Stimulated activated CD8-positive, alpha-beta memory T cell treated with anti-CD3 and anti-CD28 coated beads, Interleukin-4, amount 100 ng/mL, for 4 hours (primary cell): ENCODE measurements at places on chromosomes 13 and 19.

DNA sequence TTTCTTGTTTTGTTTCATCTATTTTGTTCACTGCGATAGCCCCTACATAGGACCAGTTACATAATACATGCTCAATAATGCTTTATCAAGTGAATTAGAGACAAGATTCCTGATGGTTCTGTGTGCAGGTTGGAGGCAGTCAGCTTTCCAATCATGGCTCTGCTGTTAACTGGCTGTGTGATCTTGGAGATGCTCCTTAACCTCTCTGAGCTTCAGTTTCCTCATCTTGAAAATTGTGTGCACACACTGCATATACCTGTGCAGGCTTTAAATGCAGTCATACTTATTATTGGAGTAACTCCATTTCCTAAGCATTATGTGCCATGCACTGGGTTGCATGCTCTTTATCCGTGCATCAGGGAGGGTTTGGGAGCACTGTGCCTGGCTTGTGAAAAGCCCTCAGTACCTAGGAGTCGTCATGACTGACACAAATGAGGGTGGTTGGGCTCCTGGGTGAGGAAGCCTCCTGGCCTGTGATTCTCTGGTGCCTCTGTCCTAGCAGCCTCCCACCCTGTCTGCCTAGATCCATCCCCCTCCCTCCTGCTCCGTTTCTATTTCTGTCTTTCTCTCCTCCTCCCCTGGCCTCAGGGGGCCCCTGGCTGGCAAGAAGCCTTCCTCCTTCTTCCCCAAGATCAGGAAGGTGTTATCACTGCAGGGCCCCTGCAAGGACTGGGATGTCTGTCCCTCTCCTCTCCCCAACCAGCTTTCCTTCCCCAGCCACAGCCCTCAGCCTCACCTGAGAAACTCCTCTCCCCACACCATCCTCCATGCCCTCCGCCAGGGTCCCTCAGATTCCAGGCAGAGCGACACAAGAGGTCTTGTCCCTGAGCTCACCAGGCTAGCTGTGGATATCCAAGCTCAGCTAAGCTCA lies 8.7 kb downstream of the IFNL1 start:
- DNase-seq: no peak

- DNase-seq: no peak
Observed at GRCh38 chr13:84934911-84935310, 864.3 kb downstream of the SLITRK6 start.

GRCh38 chr19:44882063-44882462 lies 9.0 kb upstream of the TOMM40 start:
- no peak for DNase-seq

DNA sequence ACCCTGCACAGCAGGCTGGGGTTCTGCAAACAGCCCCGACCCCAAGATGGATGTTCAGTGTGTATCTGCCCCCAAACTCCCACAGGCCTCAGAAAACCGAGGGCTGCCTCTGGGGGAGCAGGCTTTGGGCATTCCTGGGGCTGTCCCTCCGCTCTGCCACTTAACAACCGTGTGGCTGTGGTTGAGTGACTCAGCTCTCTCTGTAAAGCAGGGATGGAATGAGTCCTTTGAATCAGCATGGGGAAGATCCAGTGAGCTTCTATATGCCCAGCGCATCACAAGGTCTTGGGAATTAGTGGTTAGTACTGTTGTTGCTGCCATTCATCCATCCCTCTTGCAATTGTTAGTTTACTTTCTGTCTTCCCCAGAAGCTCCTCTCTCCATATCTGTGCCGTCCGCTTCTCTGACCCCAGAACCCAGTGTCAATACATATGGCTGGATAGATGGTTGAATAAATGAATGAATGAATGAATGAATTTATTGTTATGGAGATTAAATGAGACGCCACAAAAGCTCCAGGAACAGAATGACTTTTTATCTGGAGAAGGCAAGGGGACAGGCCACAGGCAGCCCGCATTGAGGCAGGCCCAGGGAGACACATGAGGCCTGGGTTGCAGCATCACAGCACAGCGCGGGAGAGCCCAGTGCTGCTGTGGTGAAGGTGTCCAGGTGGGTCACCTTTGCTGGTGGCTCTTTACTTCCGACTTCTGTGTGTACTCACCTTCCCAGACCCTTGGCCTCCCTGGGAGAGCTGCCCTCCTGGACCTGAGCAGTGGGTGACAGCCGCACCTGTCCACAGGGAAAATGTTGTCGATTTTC lies 89.2 kb downstream of the RGCC start:
- no peak for DNase-seq

GRCh38 chr13:105037110-105037509 lies 1498.4 kb downstream of the EFNB2 start:
- DNase-seq: no peak

DNA sequence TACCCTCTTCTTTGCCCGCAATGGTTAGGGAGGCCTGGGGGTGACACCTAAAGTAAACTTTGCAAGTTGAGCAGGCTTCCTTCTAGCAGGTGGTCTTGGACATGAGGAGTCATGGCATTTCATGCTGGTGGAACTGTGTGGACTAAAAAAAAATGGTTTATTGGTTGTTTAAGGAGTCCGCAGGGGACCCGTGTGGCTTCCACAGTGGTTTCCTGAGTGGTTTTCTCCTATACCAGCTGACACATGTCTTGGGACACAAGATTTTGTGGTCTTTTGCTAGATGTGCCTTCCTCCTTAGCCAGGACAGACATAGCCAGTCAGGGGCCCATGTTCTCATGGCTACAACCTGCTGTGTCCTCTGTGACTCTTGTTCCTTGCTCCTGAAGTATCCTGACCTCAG lies 1.5 kb downstream of the ZNF543 start:
- DNase-seq: no peak

GRCh38 chr19:12664406-12665280 lies 1.9 kb downstream of the MAN2B1 start:
- DNase-seq: no peak

DNA sequence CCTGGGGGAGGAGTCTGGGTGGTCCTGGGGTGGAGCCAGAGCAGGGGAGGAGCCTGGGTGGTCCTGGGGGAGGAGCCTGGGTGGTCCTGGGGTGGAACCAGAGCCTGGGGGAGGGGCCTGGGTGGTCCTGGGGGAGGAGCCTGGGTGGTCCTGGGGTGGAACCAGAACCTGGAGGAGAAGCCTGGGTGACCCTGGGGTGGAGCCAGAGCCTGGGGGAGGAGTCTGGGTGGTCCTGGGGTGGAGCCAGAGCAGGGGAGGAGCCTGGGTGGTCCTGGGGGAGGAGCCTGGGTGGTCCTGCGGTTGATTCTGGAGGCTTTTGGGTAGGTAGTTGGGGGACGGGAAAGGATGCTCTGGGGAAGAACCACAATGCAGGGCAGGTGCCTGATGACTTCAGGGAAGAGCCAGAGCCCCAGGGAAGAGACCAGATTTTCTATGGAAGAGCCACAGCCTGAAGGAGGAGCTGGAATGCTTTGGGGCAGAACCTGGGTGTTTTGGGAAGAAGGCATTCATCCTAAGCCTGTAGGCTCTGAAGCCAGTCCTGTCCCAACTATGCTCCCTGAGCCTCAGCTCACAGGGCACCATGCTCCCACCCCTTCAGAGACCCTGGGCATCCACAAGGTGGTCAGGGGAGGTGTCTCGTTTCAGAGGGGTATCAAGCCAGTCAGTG lies 15.0 kb downstream of the MRPS12 start:
- no peak for DNase-seq

DNA sequence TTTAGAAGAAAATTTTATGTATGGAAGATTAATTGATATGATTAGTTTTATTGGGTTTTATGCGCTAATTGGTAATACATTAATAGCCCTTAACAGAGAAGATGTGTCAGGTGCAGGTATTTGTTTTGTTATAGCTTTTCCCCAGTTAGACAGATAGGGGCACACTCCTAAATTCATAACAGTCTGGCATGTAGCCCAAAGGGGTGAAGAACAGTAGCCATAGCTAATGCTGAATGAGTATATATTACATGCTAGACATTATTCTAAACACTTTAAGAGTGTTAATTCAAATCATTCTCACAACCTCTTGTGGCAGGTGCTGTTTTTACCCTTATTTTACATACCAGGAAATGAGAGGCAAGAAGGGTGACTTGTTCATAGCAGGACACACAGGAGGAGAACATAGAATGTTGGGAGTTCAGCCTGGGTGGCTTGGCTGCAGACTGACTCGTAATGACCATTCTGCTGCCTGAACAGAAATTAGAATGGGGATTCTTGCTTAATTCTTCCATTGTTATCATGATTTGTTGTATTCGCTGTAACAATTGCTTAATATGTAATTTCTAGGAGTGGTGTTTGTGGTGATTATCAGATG lies 20.1 kb downstream of the PCCA start:
- no peak for DNase-seq

GRCh38 chr13:110368408-110368807 lies 61.3 kb downstream of the COL4A2 start:
- no peak for DNase-seq

GRCh38 chr13:99030326-99030725 lies 52.5 kb upstream of the DOCK9 start:
- no peak for DNase-seq

- no peak for DNase-seq
Observed at GRCh38 chr13:77583581-77583980, 48.1 kb downstream of the SCEL start.

DNA sequence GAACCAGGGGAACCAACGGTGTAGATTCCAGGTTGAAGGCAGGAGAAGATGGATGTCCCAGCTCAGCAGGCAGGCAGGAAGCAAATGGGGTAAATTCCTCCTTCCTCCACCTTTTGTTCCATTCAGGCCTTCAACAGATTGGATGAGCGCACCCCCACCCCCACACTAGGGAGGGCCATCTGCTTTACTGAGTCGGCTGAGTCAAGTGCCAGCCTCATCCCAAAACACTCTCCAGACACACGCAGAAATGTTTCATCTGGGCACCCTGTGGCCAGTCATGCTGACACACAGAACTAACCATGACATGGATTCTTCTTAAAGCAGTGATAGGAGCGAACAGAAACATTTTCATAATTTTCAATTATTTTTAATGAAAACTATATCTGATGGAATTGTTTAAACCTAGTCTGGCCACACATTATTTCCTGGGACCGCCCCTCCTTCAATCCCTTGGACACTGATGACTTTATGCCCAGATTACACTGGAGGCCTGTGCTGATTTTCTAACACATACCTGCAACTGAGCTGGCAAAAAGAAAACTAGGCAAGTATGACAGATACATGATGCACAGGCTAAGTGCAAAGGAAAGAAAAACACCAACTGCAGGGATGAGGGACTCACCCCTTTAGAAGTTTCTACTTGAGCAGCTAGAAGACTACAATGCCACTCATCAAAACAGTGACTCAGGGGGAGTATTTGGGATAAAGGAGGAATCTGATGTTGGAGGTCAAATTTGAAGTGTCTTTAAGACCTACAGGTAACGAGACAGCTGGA lies 154.2 kb downstream of the TNFRSF19 start:
- DNase-seq: no peak

DNA sequence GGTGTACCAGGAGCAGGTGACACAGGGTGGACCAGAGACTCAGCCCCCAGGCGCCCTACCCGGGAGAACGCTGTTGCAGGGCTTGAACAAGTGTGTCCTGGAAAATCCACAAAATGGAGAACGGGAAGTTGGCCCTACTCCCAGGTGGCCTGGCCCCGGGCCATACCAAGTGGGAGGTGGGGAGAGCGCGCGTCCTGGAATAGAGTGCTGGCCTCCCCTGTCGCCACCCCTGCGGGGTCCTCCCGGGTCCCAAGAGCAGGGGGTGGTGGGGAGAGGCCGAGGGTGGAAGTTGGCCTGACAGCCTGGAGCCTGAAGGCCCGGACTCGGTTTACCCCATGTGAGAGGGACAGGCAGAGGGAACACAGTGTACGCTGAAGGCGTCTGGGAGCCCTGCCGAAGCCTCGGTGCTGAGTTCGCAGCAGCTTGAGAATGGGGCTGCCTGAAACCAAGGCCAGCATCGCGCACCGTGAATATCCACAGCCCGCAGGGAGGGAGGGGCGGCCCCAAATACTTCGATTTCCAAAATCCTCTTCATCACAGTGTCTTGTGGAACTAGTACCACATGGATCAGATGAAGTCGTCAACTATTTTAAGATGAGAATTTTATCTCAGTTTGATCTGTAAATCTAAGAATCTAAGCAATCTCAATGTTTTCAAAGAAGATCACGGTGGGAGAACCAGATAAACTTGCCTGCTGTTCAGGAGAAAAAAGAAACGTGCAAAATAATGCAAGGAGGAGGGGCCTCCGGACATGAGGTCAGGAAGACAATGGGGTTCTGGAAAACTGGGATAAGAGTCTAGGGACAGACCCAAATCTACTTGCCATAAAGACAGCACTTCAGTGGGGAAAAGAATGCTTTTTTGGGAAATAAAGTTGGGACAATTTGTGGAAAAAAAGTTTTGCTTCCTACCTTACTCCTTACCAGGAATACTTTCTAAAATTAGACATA lies 10.4 kb upstream of the KLF16 start:
- no peak for DNase-seq

GRCh38 chr13:50690006-50690405 lies 153.5 kb downstream of the DLEU7 start:
- no peak for DNase-seq

GRCh38 chr13:113630296-113630695 lies 27.7 kb downstream of the ATP4B start:
- no peak for DNase-seq

- DNase-seq: no peak
Observed at GRCh38 chr19:16347706-16348105, 23.1 kb downstream of the KLF2 start.

- no peak for DNase-seq
Observed at GRCh38 chr13:45207319-45207718, 6.5 kb upstream of the KCTD4 start.

DNA sequence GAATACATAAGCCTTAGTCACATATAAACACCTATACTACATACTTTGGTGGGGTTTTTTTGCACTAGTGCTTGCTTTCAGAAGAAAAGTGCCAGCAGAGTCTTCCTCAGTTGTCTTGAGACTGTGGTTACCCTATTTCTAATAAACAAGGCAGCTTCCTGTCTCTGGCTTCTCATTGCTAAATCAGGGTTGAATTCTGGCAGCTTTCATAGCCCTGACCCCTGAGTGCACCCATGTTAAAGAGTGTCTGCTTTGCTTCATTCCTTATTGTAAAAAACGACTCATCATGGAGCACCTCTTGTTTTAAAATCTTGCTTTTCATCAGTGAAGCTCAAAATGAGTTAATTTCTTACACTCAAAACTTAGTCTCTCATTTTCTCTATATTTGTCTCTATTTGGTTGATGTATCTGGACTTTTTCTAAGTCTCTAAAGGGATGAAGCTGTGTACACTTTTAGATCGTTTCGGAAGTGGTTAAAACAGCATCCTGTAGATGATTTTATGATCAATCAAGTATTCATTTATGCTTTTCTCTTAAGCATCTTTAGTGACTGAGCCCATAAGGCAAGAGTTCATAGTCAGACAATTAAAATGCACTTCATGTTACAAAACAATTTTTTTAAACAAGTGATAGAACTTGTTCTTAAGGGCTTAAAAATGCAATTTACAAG lies 72.1 kb downstream of the KLF12 start:
- no peak for DNase-seq
